ENCODE measurements at places on chromosomes 12 and 14. TPM values are rescaled to one million over a fixed set of nuclear protein-coding genes. Genes with fewer than 3 reads are reported as not detected.

Gene CLEC9A
- total RNA-seq, result not detected

DNA sequence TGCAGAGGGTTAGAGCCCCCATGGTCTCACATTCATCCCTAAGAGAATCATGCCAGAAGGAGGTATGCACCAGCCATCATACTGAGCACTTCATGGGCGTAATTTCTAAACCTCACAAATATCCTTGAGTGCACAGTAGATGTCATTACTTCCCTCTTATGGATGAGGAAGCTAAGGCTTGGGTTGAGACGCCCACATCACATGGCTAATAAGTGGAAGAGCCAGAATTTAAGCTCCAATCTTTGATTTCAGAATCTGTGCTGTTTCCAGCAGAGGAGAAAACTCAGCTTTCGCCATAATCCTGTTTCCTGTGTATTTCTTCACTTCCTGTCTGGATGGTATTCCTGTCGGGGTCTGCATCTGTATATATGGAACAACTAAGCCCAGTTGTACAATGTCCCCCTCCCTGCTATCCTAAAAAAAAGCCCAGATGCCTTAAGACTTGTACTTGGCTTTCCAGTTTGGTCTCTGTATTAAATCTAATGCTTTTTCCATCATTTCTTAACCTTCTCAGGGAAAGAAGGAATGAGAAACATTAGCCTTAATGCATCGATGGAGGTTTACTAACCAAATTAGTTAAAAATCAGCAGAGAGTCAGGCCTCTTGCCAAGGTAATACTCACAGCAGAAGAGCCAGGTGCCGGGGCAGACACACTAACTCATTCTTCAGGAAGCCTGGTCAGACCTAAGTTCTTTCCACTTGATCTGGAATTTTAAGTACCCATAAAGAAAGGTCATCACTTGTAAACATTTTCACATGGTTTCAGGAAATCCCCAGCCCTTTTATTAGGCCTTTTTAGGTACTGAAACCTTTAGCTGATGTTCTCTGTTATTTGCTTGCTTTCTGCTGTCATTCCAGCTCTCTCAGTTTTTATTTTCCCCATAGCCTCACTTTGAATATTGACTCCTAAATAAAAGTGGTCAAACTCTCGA is 5.3 kb downstream of the ISCU start:
- DNase-seq, result no peak

DNA sequence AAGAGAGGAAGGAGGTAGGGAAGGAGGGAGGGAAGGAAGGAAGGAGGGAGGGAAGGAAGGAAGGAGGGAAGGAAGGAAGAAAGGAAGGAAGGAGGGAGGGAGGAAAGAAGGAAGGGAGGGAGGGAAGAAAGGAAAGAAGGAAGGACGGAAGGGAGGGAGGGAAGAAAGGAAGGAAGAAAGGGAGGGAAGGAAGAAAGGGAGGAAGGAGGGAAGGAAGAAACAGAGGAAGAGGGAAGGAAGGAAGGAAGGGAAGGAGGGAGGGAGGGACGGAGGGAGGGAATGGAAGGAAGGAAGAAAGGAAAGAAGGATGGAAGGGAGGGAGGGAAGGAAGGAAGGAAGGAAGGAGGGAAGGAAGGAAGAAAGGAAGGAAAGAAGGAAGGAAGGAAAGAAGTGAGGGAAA is 22.4 kb upstream of the CCDC63 start:
- DNase-seq, result no peak

- no peak for DNase-seq
These were observed 70.4 kb downstream of the TMEM116 start for GRCh38 chr12:111942557-111942956.

- no peak for DNase-seq
These were observed 42.8 kb upstream of the NUAK1 start for GRCh38 chr12:106181401-106182114.

Data from esophagus squamous epithelium (tissue), 5 donors.